AG08395 (cell line): ENCODE measurements at places on chromosomes 6 and 20.

DNA sequence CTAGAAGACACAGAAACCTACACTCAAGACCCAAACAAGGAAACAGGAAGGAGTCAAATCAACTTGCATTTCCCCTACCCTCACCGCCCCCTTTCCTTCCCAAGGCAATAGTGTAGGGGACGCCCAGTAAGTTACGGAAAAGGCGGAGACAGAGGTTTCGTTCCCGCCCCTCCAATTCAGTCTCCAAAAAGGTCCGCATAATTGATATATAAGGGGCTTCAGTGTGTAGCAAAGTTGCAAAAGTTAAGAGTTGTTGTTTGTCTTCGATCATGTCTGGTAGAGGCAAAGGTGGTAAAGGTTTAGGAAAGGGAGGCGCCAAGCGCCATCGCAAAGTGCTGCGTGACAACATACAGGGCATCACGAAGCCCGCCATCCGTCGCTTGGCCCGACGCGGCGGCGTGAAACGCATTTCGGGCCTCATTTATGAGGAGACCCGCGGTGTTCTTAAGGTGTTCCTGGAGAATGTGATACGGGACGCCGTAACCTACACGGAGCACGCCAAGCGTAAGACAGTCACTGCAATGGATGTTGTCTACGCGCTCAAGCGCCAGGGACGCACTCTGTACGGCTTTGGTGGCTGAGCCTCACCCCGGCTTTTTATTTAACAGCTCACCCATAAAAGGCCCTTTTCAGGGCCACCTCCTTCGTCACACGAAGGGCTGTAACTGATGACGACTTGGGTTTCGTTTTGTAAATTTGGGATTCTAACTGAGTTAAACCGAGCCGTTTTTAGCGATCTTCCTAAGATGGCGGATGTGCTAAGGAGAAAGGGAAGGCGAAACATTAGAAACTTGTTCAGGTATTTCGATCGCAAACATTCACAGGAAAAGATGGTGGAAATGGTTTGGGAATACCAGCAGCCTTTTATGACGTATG, 124.6 kb upstream of the BTN3A2 start:
- DNase-seq = peak; percentile 67

DNA sequence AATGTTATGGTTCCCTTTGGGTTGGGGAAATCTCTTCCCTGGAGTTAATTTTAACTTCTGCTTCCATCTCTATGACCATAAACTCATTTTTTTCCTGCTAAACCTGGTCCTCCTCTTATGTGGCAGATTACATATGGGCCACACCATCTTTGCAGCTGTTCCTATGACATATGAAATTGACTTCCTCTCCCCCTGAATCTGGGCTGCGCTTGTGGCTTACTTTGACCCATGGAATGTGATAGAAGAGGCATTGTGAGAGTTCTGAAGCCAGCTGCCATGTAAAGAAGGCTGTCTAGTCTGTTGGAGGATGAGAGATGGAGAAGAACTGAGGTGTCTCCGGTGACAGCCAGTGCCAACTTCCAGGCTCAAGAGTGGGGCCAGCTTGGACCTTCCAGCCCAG, 100.1 kb downstream of the CDC5L start:
- DNase-seq = no peak

- DNase-seq = no peak
Observed at GRCh38 chr6:140050101-140050995, 675.9 kb upstream of the CITED2 start.

DNA sequence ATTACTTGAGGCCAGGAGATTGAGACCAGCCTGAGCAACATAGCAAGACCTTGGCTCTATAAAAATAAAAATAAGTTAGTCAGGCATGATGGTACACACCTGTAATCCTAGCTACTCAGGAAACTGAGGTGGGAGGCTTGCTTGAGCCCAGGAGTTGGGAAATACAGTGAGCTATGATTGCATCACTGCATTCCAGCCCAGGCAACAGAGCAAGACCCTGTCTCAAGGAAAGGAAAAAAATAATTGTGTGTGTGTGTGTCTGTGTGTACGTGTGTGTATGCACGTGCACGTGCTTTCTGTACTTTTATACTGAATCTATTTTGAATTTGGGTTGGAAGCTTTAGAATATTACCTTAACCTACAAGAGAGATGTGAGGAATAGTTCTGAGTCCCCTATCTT, 58.9 kb downstream of the KIZ start:
- no peak for DNase-seq

- DNase-seq = no peak
Observed at GRCh38 chr20:10927936-10928840, 254.4 kb upstream of the JAG1 start.

DNA sequence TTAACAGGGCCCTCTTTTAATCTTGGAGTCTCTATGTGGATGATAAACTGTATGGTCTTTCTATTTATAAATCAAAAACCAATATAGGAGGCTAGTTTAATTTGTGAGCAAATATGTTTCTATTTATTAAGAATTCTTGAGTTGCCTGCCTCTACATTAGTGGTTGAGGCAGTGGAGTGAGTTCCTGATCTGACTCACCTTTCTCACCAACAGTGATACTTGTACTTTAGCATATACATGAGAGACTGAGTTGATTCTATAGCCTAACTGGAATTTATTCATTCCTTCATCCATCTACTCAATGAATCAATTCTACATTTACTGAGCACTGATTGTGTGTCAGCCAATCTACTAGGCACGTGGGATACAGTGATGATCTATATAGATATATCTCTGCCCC, 126.9 kb downstream of the TRMT11 start:
- DNase-seq = no peak

GRCh38 chr20:58991715-58992114, 10.7 kb downstream of the NELFCD start:
- no peak for DNase-seq

- DNase-seq = no peak
Observed at GRCh38 chr6:80465513-80465912, 359.0 kb downstream of the BCKDHB start.

DNA sequence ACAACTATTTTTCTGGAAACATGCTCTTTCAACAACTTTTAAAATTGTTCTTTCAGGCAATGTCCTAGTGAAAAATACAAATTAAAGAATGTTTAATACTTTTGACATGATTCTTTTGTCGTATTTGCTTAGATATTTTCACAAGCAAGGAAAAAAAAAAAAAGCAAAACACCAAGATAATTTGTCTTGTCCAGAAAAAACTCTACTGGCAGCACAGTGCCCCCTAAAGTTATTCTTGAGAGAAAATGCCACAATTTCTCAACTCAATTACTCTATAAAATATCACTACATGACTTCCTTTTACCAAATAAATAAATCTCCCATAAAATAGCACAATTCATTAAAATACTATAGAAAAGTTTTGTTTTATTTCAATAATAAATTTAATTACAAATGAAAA, 652.5 kb upstream of the EPHA7 start:
- no peak for DNase-seq

GRCh38 chr6:55397986-55398385, 70.7 kb downstream of the GFRAL start:
- no peak for DNase-seq

DNA sequence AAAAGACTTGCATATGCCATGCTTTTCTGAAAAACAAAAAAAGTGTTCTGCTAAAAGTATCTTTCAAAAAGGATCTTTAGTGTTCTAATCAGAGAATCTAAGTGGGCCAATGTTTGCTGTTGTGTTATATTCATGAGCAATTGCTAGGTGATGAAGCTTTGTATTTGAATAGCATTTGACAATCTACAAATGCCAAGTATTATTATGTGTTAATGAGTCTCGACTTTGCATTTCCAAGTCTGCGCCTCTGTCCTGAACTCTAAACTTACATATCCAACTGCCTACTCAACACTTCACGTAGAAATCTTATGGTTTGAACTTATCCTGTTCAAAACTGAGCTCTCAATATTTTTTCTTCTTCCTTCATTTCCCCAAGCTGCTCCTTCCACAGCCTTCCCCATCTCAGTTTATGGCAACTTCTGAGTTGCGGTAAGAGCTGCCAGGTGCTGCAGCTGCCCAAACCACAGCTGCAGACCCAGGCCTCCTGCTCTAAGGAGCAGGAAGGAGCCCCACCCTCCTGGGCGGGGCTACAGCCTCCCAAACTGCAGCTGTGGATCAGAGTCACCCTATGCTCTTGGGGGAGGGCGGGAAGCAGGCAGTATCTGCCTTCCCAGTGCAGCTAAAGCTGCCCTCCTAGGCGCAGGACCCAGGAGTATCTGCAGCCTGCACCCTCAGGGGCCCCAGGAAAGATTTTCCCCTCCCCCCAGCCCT, 16.7 kb upstream of the MAK start:
- no peak for DNase-seq

- DNase-seq = no peak
Observed at GRCh38 chr6:143724876-143725275, 47.1 kb downstream of the PHACTR2 start.

DNA sequence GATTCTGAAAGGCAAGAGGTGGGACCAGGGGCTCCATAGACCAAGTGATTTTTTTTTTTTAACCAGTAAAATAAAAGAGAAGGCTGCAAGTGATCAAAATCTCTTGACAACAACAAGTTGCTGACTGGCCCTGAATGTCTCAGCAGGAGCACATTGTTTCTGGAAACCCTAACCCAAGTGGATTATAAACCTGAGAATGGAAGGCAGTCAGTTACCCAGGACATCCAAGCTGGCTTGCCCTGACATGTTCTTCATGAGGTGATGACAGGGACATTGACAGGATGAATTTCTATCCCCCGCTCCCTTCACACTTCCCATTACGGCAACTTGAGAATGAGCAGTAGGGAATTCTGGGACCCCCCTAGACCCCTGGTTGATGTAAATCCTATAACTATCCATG, 49.6 kb upstream of the RIPOR2 start:
- no peak for DNase-seq

GRCh38 chr6:114690625-114691024, 347.8 kb upstream of the HS3ST5 start:
- DNase-seq = no peak

DNA sequence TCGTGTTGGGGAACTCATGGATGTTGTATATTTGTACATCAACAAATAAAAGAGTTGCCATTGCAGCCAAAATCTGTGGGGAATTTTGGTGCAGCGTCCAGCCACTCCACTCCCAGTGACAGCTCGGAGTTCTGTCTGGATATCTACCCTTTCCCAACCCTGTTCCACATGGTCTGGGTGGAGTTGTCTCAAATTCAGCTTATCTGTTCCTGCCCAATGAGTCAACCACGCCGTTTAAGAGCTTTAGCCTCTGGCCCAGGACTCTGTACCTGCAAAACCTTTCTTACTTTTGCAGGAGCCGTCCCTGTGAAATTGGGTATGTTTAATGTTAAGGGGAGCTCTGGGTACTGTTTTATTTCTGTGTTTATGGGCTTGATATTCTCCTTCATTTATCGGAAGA, 33.9 kb upstream of the OVOL2 start:
- no peak for DNase-seq

GRCh38 chr20:47317127-47317895, 39.2 kb downstream of the ZMYND8 start:
- peak; percentile 93 for DNase-seq

GRCh38 chr6:15441215-15441868, 195.5 kb downstream of the JARID2 start:
- peak; percentile 84 for DNase-seq

GRCh38 chr6:137175157-137175867, 1.9 kb upstream of the IL22RA2 start:
- DNase-seq = no peak

- DNase-seq = no peak
Observed at GRCh38 chr6:166495487-166496314, 90.8 kb downstream of the RAMACL start.

GRCh38 chr6:111631903-111632460, 26.3 kb upstream of the TRAF3IP2 start:
- DNase-seq = no peak

DNA sequence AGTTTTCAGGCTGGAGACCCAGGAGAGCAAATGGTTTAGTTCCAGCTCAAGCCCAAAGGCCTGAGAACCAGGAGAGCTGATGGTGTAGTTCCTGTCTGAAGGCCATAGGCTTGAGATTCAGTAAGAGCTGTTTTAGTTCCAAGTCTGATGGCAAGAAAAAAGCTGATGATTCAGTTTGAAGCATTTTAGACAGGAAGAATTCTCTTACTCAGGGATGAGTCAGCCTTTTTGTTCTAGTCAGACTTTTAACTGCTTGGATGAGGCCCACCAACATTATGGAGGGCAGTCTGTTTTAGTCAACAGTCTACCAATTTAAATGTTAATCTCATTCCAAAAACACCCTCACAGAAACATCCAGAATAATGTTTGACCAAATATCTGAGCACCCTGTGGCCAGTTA, 2.5 kb downstream of the ZSCAN26 start:
- peak; percentile 77 for DNase-seq

DNA sequence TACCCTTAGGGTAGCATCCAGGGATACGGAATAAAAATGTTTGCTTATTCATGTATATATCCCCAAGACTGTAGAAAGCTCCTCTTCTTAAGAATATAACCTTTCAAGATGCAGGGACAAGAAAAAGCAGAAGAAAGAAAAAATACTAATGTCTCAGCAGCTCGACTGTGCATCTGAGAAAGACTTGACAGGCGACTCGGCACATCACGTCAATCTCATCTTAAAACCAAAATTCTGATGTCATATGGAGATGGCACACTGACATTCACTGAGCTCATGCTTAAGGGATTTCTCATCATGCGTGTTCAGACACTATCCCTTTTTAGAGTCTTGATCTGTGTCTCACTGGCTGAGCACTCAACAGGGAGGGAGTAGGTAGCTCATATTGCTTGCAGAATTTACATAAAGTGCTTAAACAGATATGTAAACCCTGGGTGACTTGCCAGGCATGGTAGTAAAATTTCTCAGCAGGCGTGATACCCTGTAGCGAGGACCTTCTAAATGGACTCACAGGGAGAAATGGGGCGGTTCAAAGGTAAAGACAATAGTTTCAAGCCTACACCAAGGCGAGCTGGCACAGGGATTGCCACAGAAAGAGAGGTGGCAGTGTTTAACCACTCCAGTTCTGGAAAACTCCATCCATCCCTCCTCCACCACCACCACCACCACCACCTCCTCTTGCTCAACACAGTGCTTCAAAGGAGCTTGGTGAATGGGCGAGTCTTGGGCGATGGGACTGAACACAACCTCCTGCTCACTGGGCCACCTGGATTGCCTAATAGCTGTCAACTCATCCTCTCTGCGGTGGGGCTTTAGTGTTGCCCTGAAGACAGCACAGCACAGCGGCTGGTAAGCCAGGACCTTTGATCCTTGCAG, 330.5 kb downstream of the TFAP2A start:
- no peak for DNase-seq

GRCh38 chr20:38191654-38192053, 26.6 kb upstream of the TGM2 start:
- DNase-seq = no peak
